Epithelial cell of proximal tubule (primary cell): ENCODE measurements at places on chromosomes 5 and 9.

DNA sequence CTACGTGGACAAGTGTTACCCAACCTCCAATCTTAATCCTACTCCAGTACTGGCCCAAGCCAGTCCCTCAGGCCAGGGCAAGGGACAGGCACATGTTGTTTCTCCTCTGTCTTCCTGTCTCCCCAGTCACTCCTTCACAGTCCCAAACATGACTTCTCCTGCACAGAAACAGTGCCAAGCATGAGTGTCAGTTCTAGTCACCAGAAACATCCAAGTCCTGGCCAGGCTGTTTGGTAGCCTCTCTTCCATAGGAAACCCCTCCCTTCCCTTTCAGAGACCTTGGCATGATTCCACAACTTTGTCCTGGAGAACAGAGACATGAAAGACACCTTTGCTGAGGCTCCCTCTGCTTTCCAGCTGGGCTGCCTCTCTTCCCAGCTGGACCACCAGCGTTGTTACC lies 56.2 kb upstream of the SLC2A8 start:
- no peak for DNase-seq

- DNase-seq, result no peak
Measured at GRCh38 chr9:128753627-128754026, 18.1 kb downstream of the ZER1 start.

GRCh38 chr9:133635098-133635497 lies 1.1 kb upstream of the DBH start:
- no peak for DNase-seq

- DNase-seq, result peak; percentile 94
Measured at GRCh38 chr9:110141227-110141793, 66.6 kb downstream of the C9orf152 start.

DNA sequence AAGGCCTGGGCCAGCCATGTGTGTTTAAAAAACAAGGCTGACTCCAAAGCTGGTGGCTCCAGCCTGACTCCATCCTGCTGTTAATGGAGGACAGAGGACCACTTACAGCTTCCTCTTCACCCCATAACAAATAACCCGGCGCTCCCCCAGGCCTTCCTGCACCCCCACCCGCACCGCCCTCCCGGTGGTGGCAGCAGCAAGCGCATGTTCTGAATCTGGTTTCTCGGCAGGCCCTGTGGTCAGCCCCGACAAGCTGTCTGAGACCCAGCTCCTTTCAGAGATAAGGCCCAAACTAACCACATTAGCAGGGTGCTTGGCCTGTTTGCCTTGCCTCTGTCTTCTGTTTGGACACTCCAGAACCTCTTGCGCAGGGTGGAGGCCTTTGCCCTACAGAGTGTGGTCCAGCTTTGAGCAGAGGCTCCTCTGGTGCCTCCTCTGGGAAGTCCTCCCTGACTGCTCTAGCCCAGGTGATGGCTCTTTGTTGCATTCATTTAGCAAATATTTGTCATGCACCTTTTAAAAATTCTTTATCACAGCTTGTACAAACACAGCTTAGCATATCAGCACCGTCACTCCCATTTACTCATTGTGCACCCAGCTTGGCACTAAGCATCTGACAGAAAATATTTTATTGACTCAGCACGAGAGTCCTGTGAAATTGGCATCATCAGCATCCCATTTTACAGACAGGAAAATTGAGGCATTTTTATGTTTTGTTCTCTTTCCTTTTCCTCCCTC lies 78.4 kb downstream of the NDFIP1 start:
- no peak for DNase-seq

DNA sequence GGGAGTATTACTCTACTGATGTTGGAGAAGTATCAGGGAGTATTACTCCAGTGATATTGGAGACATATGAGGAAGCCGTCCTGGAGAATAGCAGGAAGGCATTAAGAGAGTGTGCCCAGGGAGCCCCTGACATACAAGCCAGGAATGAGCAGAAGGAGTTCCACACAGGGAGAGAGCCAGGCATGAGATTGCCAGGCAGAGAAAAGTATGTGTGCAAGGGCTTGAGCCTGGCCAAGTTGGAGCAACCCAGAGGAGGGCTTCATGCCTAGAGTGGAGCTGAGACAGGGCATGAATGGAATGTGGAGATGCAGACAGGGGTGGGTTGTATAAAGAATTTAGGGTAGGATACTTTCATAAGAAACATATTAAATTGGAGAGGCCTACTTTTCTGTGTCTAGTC lies 213.8 kb downstream of the ADCY2 start:
- no peak for DNase-seq

- no peak for DNase-seq
Measured at GRCh38 chr9:28410411-28410810, 837.1 kb upstream of the C9orf72 start.
